Hematopoietic multipotent progenitor cell treated with erythropoietin and hydrocortisone succinate and interleukin-3 and kit ligand, for 17 days (in vitro differentiated cells): ENCODE measurements at places on chromosomes 5 and 9.

GRCh38 chr5:73263001-73263710 lies 90.2 kb downstream of the TMEM174 start:
- DNase-seq, result no peak

GRCh38 chr5:68053202-68053601 lies 162.4 kb upstream of the PIK3R1 start:
- no peak for DNase-seq

DNA sequence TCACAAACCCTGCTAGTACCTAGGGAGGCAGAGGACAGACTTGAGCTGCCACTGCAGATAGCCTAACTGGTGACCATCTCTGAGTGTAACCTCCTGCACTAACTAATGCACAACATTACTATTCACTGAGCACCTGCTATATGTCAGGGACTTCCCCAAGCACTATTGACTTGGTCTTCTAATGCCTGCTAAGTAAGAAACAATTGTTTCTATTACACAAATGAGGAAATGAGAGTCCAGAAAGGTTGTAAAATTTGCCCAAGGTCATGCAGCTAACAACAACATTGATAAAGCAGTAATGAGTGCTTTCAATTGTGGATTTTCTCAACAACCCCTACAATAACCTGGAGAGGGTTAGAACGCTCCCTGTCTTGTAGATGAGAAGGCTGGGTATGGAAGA lies 183.7 kb downstream of the ZNF462 start:
- DNase-seq, result no peak

GRCh38 chr9:217950-218349 lies 3.3 kb downstream of the DOCK8 start:
- DNase-seq, result no peak
